ENCODE measurements at places on chromosomes 2 and 18.
A peak's percentile ranks its signal among the peaks of the same experiment; 100 is the strongest.

- no peak for DNase-seq
Observed at GRCh38 chr2:20439503-20439902, 7.4 kb upstream of the RHOB start.

DNA sequence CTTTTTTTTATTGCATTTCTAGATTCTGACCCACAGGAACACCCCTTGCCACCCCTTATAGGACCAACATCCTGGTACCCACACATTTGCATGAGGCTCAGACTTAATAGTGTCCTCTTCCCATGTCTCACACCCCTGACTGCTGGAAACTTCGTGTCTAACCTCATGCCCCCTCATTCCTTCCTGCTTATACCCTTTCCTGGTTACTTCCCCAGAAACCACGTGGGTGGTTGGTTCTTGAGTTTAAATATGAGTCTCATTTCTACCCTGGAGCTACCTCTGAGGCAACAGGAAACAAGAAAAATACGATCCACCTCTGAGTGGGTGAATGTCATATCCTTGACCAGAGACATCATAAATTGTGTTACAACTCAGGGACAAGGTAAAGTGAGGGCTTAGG, 1.6 kb downstream of the TNP1 start:
- DNase-seq, result no peak

DNA sequence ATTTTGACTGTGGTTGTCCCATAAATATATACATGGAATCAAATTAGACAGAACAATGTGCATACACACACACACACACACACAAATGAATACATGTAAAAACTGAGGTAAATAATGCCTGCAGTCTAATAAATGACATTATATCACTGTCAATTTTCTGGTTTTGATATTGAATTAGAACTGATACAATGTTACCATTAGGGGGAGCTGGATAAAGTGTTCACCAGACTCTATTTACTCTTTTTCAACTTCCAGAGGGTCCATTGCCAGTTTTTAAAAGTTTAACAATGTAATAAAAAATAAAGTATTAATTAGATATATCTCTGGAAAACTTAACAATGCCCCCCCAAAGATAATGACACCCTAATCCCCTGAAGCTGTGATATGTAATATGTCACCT, 1666.8 kb upstream of the TMEFF2 start:
- DNase-seq, result no peak

DNA sequence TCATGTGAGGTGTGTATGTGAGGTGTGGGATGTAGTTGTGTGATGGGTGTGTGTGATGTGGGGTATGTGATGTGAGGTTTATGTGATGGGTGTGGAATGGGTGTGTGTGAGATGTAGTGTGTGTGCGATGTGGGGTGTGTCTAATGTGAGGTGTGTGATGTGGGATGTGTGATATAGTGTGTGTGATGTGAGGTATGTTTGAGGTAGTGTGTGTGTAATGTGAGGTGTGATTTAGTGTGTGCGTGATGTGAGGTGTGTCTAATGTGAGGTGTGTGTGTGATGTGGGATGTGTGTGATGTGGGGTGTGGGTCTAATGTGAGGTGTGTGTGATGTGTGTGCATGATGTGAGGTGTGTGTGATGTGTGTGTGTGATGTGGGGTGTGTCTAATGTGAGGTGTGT, 55.3 kb downstream of the TWIST2 start:
- DNase-seq, result no peak

DNA sequence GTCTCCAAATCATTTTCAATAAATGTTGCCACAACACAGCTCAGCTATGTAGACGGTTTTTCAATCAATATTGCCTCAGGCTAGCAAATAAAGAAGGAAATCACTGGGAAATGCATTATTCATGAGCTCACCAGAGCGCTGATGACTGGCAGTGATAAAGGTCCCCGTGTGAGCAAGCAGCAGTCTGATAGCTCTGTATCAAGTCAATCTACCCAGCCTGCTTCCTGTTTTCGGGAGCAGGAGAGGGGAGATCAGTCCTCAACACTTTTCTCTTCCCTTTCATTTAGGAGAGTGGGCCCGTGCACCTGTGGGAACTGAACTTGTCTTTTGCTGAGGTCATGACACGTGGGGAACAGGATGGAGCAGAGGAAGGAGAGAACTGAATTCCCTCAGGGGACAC, 253.9 kb upstream of the SIX2 start:
- no peak for DNase-seq

DNA sequence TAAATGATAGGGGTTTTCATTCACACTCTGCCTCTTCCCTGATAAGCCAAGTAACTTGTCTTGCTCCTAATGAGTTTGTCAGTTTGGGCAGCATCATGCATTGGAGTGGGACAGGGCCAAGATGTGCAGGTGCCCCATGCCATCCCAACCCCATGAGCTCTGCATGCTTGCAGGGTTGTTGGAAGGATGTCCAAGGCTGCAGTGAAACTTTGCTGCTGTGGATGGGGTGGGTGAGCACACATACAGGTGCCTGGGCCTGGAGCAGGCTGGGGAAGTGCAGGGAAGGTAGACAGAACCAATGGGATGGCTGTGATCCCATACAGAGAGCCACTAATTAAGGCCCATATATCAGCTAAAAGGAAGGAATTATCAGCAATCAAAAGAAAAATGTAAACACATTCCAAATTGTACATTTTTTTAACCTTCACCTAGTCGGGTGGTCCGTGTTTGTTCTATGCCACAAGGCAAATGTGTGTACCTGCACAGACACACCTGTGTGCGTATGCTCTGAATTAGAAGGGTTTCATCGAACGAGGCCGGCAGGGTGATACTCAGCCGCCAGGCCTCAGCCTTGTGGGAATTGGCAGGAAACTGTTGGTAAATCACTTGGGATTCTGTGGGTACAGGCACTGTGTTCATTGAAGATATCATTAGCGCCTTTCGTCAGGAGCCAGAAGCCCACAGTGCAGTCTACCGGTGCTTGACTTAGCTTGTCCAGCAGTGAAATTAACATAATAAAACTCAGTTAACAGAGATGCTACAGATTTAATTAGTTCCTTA, 342.9 kb downstream of the MYCN start:
- no peak for DNase-seq

DNA sequence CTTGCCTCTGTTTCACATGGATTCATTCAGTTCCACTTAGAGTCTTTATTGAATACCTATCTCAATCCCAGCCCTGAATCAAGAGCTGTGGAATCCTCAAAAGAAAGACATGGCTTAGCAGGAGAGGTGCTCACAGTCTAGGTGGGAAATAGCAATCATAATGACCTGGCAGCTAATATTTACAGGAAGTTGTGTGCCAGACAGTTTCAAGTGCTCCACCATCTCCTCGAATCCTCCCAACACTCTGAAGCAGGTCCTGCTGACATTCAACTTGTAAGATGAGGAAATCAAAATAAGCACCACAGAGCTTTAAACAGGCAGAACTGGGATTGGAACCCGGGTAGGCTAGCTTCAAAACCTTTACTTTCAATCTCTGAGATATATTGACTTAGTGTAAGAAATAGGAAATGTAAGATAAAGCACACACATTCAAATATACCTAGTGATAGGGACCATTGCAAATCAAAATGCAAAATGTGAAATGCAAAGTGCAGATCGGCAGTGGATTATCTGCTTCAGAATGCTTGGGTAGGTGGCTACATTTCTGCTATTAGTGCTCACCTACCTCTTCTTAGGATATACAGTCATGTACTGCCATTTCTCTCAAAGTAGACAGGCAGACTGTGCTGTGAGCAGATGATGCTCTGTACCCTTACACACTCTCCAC, 182.0 kb downstream of the PRKCE start:
- DNase-seq, result no peak

GRCh38 chr2:3505771-3506170, 13.6 kb downstream of the ADI1 start:
- DNase-seq, result peak; percentile 93

DNA sequence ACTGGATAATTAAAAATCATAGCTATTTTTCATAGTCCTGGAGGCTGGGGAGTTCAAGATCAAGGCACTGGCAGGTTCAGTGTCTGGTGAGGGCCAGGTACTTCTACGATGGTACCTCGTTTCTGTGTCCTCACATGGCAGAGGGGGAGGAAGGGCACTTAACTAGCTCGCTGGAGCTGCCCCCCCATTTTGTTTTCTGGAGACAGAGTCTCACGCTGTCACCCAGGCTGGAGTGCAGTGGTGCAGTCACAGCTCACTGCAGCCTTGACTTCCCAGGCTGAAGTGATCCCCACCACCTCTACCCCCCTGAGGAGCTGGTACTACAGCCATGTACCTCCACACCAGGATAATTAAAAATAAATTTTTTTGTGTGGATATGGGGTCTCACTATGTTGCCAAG, 40.3 kb downstream of the ASB1 start:
- DNase-seq, result no peak

GRCh38 chr18:55672574-55673361, 84.8 kb upstream of the TCF4 start:
- DNase-seq, result no peak

DNA sequence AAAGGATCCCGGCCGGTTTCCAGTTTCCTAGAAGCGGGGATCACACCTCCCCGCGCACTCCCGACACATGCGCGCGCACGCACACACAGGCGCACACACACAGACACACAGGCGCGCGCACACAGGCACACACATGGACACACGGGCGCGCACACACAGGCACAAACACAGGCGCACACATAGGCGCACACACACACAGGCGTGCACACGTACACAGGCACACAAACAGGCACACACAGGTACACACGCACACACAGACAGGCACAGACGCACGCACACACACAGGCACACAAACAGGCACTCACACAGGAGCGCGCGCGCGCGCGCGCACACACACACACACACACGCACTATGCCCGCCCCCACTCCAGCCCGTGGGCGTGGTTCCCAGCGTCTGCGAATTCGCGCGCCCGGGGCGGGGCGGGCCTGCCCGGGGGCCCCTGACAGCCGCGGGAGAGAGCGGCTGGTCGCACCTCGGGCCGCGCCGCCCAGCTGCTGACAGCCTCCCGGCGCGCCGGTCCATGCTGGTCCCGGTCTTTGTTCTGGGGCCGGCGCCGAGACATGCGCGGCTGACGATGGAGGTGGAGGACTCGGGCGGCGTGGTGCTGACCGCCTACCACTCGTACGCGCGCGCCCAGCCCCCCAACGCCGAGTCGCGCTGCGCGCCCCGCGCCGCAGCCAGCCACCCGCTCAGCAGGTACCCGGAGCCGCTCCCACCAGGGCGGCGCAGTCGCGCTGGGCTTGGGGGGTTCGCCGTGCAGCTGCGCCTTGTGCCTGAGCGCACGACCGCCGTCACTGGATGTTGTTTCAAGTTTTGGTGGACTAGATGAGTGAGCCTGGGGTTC, at the start of gene ARHGAP28:
Gene ARHGAP28, plus strand, starts transcription at position 470 of the 845 bp plus-strand sequence. Its CDS starts 106 bp downstream, at position 576.
- peak; percentile 86 for DNase-seq

DNA sequence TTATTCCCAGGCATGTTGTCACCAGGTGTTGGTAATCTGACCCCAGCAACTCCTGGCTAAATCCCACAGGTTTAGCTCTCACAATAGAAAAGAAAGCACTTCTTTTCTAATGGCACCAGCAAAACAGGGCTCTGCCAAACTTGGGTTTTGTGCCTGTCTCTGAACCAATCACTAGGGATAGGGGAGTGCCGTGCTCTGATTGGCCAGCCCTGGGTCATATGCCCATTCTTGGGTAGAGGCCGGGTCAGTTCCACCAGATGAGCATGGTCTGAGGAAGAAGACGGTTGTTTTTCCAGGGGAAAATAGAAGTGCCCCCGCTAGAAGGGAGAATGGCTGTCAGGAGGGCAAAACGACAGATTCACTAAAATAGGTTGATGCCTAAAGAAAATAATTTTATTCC, 14.7 kb downstream of the CDK15 start:
- DNase-seq, result peak; percentile 10

- peak; percentile 100 for DNase-seq
Observed at GRCh38 chr2:44168681-44169154, at the start of gene PPM1B. PPM1B (plus strand) TSS chr2:44168875; CDS start chr2:44201200, 32,325 bp downstream.

DNA sequence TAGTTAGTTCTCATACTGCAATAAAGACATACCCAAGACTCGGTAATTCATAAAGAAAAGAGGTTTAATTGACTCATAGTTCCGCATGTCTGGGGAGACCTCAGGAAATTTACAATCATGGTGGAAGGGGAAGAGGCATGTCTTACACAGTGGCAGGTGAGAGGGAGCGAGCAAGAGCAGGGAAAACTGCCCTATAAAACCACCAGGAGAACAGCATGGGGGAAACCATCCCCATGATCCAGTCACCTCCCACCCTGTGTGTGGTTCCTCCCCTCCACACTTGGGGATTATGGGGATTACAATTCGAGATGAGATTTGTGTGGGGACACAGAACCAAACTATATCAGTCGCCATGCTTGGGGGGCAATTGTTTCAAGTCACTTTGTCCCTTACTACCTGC, 1.1 kb upstream of the SSB start:
- DNase-seq, result no peak

DNA sequence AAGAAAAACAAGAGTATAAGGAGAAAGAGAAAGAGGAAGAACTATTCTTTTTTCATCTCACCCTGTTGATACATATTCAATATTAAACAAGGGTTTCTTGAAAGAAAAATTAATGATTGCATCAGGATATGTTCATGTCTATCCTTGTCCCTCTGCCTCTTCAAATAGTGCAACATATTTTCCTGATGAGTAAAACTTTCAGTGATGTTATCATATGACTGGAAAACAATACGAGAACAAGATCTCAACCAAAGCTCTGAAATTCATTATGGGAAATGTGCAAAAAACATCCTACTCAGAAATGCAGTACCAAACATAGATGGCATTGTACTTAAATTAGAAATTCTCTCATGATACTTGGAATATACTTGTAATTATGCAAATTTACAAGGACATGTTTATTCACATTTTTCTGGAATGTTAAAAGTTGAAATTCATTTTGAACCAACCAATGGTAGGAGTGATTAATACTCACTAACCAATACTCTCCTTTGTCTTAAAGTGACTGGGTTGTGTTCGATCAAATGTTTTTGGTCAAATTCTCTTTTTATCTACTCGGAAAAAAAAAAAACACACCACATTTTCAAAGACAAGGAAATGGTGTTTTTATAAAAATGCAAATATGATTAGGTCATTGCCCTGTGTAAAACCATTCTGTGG, 148.9 kb upstream of the GULP1 start:
- no peak for DNase-seq

- DNase-seq, result no peak
Observed at GRCh38 chr2:120642646-120643045, 93.0 kb upstream of the GLI2 start.

DNA sequence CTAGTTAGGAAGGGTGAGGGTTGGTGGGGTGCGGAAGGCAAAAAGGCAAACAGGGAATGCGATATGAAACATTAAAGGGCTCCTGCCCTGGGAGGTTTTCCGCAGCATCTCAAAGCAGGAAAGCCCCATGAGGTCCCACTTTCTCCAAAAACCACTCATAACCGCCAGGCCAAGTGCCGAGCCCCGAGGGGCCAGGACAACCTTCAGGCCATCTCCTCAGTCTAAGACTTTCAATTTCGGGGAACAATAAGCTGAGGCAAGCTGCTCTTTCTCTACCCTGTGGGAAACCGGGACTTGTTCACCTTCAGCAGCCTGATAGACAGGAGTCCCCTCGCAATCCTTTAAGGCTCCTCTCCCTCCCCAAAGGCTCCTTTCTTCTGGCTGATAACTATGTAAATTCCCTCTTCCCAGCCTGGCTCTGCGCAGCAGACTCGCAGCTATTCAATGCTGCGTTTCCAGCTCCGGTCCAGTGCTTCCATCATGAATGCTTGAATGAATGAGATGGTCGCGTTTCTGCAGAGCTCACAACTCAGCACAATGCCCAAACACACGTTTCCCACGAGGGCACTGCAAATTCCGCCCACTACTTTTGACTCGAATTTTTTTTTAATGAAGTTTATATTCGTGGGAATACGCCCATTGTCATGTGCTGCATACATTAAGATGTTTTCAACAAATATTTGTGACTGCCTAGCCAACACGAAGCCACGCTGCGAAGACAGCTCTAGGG, 1.4 kb downstream of the LAMA1 start:
- peak; percentile 2 for DNase-seq
